ENCODE measurements at places on chromosomes 6 and 20. TPM values are rescaled to one million over a fixed set of nuclear protein-coding genes. Genes with fewer than 3 reads are reported as not detected.

ENPP5 gene
- 6.9 TPM for total RNA-seq

NOX3 gene
- not detected for total RNA-seq

MEP1A gene
- not detected for total RNA-seq

LY6G6F gene
- total RNA-seq: not detected

MOG gene
- 1.7 TPM for total RNA-seq

ZNF831 gene
- 0.47 TPM for total RNA-seq

MROH8 gene
- total RNA-seq: 4.8 TPM

POPDC3 gene
- 34.5 TPM for total RNA-seq

SKIC2 gene
- total RNA-seq: 45.1 TPM

KIF6 gene
- total RNA-seq: 0.31 TPM

All from left cardiac atrium (tissue), 4 donors.